ENCODE measurements at places on chromosomes 6 and 20.

GRCh38 chr20:51512645-51513044, 29.9 kb downstream of the NFATC2 start:
- DNase-seq, result no peak

DNA sequence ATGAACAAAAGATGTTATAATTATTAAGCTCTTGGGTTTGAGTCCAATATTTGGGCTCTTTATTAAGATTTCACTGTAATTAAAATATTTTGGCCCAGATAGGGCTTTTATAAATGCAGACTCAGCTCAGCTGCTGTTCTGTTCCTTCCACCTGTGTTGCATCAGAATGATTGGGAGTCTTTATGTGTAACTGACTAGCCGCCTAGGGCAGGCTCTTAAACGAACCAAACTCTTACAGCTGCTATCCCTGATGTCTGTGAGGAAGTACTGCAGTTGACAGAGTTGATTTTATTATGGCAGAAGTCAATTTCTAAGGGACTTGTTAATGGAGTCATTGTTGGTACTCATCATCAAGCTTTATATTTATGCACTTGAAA, 144.7 kb downstream of the MYO6 start:
- no peak for DNase-seq

DNA sequence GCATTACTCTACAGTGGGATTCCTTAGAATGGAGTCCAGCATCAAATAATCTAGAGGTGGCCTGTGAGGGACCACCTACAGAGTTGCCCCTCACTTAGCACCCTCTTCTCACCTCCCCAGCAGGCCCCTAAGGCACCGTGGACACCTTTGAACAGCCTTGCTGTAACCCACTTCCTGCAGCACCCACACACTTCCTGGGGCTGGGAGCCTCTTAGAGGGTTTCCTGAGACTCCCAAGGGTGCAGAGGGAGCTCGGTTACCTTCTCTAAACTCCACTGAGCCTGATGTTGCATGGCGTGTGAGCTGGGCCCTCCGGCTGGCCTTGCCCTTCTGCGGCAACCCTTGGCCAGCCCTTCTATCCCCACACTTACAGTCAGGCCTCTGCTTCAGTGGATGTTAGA, 7.3 kb upstream of the SIRPG start:
- DNase-seq, result no peak

GRCh38 chr6:150636808-150637207, 37.1 kb downstream of the PLEKHG1 start:
- DNase-seq, result no peak

GRCh38 chr20:58664883-58665282, 13.8 kb downstream of the STX16 start:
- DNase-seq, result no peak

GRCh38 chr20:57611586-57612311, 8.5 kb downstream of the ZBP1 start:
- no peak for DNase-seq

GRCh38 chr6:10621213-10621612, 73.2 kb downstream of the C6orf52 start:
- no peak for DNase-seq

DNA sequence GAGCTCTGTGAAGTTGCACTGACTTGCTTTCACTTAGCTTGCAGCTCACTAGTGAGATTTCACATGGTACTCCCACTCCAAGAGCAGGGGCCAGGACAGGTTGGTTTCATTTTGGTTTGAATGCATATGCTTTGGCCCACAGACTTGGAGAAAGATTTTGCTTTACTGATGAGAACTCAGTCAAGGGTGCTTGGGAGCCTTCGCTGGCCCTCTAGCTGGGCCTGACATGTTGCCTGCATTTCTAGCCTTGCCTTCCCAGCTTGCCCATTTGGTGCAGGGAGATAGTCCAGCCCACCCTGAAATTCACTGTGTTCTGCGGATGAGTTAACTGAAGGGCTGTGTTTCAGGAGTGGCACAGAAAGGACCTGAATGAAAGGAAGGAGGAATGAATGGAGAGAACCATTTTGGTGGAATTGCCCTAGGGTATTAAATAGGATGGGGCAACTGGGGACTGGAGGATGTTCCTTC, 1.9 kb downstream of the SGK1 start:
- no peak for DNase-seq

GRCh38 chr20:53302695-53303412, 290.8 kb downstream of the ZNF217 start:
- DNase-seq, result no peak

DNA sequence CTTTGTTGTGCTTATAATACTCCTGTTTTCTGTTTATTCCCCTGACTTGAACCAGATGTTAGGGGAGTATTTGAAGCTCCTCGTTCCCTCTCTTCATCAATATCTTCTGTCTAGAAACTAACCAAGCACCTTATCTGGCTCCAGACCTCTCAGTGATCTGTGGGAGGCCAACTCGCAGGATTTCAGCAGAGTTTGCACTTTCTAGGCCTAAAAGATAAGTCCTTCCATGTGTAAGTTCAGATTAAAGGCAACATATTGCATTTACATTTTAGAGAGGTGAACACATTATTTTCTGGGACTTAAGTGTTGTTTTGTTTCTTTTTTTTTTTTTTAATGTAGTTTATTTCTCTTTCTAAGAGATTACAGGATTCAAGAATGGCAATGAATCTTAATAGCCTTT, 139.4 kb upstream of the AKAP12 start:
- DNase-seq, result no peak

GRCh38 chr6:159110013-159110412, 59.2 kb upstream of the FNDC1 start:
- no peak for DNase-seq

GRCh38 chr6:79626811-79627210, 4.3 kb upstream of the SH3BGRL2 start:
- no peak for DNase-seq

- no peak for DNase-seq
Observed at GRCh38 chr20:57810511-57811373, 100.9 kb upstream of the PMEPA1 start.

GRCh38 chr6:136956590-136957544, 34.8 kb downstream of the SLC35D3 start:
- peak; percentile 91 for DNase-seq

GRCh38 chr6:72675396-72675795, 53.5 kb downstream of the KCNQ5 start:
- DNase-seq, result no peak

- DNase-seq, result no peak
Observed at GRCh38 chr6:29959467-29959866, 17.1 kb downstream of the HLA-A start.

- no peak for DNase-seq
Observed at GRCh38 chr6:79896075-79896449, 51.3 kb downstream of the ELOVL4 start.

- no peak for DNase-seq
Observed at GRCh38 chr6:1796706-1797529, 187.2 kb downstream of the FOXC1 start.

DNA sequence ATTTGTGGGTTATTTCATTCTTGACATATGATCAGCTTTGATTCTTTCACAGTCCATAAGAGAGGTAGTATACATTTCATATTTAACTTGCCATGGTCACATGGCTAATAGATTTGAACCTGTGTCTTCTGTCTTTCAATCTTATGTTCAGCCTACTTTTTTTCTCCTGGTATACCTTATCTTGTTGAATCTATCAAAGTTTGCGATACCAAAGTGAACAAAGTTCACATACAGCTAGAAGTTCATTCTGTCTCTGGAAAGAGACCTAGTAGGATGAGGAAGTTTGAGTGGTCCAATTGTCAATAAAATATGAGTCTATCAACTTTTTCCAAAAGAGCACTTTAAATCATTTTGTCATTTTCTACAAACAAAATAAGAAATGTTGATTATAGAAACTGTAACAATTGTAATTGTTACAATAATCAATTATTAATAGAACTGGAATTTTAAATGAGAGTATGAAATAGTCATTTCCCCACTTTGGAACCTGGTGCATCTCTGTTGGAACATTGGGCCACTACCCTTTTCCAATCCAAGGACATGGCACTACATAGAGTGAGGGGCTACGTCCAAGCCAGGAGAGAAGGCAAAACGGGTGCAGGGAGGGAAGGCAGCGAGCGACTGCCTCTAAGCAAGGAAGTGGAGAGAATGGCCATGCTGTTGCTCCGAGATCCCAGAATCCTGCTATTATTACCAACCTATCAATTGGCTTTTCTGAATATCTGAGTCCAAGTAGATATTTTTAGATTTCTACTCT, 194.2 kb upstream of the FOXQ1 start:
- no peak for DNase-seq

DNA sequence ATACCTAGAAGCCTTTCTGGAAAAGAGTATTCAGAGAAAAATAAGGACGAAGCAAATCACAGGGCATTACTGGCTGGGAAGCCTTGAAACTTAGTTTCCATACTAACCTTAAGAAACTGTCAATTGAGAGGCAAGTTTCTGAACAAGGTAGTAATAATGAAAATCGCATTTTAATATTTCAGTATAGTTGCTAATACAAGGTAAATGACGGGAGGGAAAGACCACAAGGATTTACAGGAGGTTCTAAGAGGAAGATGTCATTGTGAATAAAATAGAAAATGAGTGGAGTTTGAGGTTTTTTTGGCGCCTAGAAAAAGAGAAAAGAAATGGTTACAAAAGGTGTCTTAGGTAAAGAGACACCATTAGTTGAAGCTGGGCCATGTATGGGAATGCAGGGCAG, 53.9 kb upstream of the AIG1 start:
- DNase-seq, result no peak

- DNase-seq, result no peak
Observed at GRCh38 chr20:56875052-56875659, 246.1 kb downstream of the TFAP2C start.

GRCh38 chr6:36350681-36351571, 14.2 kb upstream of the BNIP5 start:
- no peak for DNase-seq

GRCh38 chr20:8948442-8949020, 120.4 kb upstream of the PLCB4 start:
- DNase-seq, result no peak

- DNase-seq, result no peak
Observed at GRCh38 chr6:170394980-170395379, 88.4 kb downstream of the FAM120B start.

DNA sequence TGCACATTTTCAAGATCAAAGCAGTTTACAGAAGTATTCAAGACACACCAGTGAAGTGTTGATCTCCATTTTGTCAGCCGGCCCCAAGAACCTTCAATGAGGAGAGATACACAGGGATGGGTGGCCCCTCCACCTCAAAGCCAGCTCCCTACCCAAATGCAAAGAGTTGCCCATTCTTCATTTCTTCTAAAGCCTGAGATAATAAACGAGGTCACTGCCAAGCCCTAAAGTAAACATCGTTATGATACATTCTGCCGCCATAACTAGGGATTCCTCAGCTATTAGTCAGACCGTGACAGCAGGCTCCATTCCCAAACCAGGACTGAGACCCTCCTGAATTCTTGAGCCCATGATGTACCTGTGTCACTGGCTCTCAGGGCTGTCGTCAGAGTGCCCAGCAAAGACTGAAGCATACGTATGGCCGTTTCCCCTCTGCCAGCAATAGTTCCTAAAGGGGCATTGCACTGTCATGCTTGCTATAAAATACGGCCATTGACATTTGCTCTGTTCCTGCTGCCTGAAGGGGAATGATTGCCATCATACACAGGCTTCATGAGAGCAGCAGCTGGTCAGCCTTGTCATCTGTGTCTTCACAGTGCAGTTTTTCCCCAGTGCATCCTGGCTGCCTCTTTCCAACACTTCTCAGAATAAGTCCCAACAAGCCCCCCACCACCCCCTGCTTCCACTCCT, 41.7 kb downstream of the ISM1 start:
- no peak for DNase-seq

DNA sequence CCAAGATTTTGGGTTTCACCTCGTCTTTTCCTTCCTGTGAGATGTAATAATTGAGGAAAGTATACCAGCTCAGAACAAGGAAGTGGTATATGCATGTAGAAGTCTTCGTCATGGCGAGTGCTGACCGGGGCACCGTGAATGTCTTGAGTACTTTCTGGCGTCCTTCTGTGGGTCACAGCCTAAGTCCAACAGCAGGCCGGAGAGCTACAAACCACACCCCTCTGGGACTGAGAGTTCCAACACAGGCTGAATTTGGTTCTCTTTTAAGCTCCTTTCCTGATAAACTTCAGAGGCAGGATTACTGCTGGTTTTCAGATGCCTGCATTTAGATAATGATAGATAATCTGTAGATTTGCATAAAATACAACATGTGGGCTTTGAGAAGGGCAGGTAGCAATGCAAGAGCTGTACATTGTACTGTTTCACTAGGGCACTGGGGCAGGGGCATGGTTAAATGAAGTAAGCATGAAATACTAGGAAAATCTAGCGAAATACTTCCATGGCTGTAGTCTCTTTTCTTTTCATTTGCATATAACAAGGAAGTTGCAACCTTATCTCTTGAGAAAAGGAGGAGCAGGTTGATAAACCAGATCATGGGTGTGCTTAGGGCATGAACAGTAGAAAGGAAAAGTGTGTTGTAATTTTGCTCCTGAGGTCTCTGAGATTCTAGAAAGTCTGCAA, at the start of gene ADTRP:
Gene ADTRP (minus strand): TSS at position 156 of the 681 bp plus-strand sequence. CDS start 44 bp downstream, at position 112.
- DNase-seq, result no peak

DNA sequence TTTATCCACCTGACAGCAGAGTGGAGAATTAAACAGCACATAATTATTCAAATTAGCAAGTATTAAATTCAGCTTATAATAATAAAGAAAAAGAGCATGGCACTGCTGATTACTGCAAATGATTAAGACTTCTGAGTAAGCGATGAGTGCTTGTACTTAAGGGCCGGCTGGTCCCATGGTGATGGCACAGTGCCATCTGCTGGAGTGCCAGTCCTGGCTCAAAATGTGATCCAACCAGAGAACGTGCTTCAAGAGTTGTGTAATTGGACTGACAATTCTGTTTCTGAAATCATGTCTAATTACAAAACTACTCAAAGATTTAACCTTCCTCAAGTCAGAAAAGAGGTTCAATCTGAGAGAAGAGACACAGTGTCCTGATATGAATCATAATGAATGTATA, 181.6 kb upstream of the RGS17 start:
- DNase-seq, result peak; percentile 49

GRCh38 chr20:53370345-53370961, 223.2 kb downstream of the ZNF217 start:
- DNase-seq, result no peak
